ENCODE measurements at places on chromosomes 4 and X.
A peak's percentile ranks its signal among the peaks of the same experiment; 100 is the strongest.

DNA sequence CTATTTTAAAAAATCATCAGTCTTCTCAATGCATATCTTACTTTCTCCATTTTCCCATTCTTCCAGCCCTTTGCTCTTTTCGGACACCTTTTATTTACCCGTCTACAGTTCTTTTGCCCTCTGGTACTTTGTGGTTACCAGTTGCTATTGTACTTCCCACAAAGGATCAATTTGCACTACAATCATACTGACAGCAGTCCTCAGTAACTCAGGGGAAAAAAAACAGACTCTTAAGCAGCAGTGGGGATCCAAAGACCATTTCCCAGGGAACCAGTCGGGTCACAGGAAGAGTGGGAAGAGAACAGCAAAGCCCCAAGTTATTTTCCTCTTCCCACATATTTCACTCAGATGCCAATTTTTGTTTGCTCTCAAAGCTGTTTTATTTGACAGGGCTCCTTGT is 23.1 kb downstream of the DMD start:
- no peak for DNase-seq

GRCh38 chr4:40887764-40888131 is 138.0 kb downstream of the NSUN7 start:
- peak; percentile 92 for DNase-seq

DNA sequence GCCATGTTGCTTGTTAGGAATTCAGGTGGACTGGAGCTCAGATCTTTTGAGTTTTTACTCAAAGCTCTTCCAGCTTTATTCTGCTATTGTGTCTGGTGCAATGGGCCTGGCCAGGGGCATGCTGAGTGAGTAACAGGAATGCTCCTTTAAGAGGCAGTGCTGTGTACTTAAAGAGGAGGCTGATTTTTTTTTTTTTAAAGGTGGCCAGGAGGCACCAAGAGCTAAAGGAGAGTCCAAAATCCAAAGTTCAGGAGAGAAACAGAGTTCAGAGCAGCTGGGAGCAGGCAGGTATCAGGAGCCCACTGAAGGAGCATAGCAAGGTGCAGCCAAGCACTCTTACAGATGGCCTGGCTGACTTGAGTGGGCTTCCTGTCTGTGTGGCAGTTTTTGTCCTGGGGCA is 178.7 kb downstream of the FMR1NB start:
- DNase-seq, result no peak

DNA sequence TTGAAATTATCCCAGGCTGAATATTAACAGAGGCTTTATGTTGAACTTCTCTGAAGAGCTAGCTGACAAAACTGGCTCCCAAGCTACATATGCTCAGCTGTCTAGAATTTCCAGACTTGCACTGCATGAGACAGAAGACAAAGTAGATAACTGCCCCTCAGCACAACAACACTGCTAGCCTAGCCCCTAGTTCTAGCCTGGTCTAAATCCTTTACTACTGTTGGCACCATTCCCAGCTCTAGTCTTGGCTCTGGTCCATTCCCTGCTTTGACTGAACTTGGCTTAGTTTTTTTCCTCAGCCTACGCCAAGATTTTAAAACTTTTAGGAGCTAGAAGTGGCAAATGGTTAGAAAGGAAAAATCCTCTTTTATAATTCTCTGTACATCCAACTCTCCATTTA is 7.6 kb upstream of the OPHN1 start:
- peak; percentile 76 for DNase-seq

GRCh38 chr4:829761-830600 is 4.1 kb upstream of the CPLX1 start:
- no peak for DNase-seq

DNA sequence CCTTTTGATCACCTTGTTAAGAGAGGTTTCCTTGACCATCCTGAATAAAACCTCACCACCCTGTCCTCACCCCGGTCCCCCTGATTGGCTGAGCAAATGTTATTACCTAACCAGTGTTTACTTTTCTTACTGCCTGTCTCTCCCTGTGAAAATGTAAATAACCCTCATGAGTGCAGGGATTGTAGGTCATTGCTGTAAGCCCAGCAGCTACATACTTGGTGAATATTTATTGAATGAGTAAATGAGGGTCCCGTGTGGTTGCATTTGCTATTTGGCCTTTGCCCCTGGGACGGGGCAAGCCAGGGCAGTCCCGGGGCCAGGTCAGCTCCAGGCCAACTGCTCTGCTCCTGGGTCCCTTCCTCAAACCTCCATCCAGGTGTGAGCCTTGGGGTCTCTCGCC is 55.5 kb upstream of the CLCN4 start:
- no peak for DNase-seq

- no peak for DNase-seq
These were observed 86.2 kb upstream of the HPRT1 start for GRCh38 chrX:134373736-134374135.

- no peak for DNase-seq
These were observed 9.9 kb upstream of the WDR45 start for GRCh38 chrX:49089553-49089952.

DNA sequence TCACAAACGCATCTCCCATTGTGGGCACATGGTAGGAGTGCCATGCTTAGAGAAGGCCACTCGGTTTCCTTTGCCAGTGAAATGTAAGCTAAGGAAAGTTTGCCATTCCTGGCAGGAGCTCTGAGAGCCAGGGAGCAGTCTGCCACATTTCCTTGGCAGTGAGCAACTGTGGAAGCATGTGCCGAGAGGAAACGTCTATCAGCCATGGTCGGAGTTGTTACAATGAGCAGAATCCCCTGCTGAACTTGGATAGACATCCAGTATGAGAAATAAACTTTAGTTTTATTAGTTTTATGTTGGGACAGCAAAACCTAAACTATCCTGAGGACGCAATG is 51.1 kb downstream of the ENOPH1 start:
- no peak for DNase-seq

GRCh38 chr4:112284662-112285411 is 867 bp downstream of the TIFA start:
- DNase-seq, result peak; percentile 10

DNA sequence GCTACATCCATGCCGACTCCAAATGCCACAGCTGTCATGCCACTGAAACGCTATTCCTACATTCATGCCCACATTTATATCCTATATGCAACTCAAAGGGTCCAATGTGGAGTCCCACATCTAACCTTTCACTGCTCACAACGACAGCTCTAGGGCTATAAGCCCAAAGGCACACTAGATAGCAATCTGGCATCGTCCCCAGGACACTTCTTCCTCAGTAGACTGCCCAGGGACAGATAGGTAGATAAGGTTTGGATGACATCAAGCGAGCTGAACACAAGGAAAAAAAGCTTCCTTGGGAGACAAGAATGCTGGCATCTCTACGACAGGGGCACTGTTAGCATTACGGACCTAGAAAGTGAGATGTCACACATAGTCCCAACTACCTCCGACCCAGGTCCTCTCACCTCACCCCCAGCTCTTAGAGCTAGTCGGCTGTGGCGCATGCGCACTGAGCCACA is 685 bp downstream of the RAB9B start:
- no peak for DNase-seq

DNA sequence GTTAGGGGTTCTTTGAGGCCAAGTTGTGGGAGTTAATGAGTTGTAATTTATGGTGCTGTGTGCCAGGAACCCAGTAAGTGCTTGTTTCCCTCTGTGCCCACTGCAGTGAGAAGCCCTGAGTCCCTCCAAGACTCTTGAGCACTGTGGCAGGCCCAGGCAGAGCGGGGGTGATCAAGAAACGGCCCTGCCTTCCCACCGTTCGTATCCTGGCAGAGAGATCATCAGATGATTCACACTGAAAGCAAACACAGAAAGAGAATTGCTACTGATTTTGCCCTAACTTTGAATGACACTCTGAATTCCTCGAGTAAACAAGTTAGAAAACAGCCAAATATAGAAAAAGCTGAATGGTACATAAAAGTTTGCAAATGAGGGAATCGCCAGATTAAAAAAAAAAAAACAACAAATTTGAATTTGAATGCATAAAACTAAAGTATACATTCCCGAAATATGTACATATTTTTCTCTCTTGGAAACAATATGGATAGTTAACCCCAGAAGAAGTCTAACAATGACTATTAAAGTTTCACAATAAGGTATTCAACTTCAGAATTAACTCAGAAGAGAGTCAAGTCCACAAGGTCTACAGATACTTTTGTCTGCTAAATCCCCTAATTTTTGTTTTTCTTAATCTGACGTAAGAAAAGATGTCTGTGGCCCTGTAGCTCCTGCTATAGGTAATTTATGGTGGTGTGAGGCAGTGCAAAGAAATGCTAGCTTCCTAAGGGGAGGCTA is 71.8 kb downstream of the AFAP1 start:
- peak; percentile 63 for DNase-seq

DNA sequence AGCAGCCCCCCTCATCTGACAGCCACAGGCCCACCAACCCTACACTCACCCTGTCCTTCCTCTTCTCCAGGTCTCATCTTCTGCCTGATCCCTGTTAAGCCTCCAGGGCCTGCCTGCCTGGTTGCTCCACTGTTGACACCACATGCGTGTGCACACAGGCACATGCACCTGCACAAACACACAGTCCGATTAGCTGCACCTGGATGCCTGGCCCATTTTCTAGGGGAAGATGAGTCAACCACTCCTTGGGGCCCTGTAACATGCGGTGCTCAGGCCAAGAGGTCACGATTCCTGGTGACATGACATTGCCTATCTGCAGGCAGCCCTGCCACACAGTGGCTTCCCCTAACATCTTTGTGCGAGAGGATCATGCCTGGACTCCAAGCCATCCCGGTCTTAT is 498.4 kb downstream of the BCOR start:
- DNase-seq, result no peak

Data from fibroblast of skin of right biceps (primary cell).